ENCODE measurements at places on chromosomes 13 and 19. TPM values are rescaled to one million over a fixed set of nuclear protein-coding genes. Genes with fewer than 3 reads are reported as not detected.

Gene TCF3
- 193 TPM for total RNA-seq

Gene ITPKC
- 46.1 TPM for total RNA-seq

Gene GRAMD1A
- 79.6 TPM for total RNA-seq

DNA sequence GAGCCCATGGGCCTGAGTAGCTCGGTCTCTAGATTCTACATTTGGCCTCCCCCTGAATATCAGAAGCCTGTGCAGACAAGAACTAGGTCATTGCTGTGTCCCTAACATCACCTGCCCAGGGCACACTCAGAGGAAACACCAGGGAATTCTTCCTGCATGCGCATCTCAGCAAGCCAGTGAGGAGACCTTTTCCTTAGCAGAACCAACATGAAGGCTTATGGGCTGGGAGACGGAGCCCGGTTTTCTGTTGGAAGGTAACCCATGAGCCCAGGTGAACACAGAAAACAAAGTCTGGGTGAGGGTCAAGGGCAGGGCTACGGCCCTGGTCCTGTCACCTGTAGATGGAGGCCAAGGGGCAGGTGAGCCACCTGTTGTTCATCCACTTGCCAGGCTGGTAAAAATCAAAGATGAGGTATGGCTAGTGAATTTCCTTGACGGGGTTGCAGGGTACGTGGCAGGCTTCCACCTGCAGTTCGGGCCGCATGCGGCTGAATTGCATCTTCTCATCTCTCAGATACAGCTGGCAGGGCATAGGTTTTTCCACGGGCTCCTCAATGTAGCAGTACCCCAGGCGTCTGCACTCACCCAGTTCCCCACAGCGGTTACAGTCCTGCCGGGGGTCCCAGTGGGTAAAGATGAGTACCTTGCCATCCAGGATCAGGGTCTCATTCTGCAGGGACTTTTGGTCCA is 3.6 kb upstream of the FAM187B start:
- DNase-seq: peak; percentile 48

DNA sequence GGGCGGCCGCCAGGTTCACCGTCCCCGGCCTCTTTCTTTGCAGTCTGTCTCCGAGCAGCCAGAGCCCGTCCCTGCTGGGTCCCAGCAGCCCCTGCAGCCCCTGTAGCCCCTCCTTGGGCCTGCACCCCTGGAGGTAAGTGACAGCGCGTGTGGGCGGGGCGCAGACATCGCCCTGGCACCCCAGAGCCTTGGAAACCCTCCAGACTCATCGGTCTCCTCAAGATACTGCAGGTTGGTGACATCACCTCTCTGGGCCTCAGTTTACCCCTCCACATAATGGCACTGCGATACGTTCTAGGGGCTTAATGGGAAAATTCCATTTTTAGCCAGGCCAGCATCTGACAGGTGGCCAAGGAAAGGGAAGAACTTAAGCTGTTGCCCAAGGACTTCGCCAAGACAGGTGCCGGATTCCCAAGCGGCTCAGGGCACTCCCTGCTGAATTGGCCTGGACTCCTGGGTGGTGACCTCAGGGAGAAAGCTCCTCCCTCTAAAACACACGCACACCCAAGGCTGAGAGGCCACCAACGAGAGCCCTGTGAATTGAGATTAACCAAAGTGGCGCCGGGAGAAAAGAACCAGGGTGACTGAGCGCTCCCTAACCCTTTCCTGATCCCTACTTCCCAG is 13.1 kb downstream of the MAST3 start:
- no peak for DNase-seq

GRCh38 chr13:46289260-46289955 is 77.7 kb downstream of the LRRC63 start:
- no peak for DNase-seq

DNA sequence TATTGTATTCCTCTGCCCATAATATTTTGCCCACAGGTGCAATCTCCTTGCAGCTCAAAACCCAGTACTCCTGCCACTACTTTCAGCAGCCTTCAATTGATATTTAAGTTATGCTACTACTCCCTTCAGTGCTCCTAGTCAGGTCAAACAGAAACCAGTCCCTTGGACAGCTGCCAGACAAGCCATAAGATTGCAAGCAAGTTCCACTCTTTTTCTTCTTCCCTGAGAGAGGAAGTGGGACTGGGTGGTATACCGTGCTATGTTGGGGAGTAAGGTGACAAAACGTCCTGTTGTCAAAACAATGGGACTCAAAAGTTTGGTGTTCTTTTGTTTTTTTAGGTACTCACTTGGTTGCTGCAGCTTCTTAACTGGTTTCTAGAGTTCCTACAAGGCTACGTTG is 63.1 kb upstream of the FRY start:
- DNase-seq: no peak

- no peak for DNase-seq
Observed at GRCh38 chr19:44476559-44477408, 23.5 kb downstream of the ZNF180 start.

- no peak for DNase-seq
Observed at GRCh38 chr19:55005684-55006488, 32.2 kb downstream of the GP6 start.

DNA sequence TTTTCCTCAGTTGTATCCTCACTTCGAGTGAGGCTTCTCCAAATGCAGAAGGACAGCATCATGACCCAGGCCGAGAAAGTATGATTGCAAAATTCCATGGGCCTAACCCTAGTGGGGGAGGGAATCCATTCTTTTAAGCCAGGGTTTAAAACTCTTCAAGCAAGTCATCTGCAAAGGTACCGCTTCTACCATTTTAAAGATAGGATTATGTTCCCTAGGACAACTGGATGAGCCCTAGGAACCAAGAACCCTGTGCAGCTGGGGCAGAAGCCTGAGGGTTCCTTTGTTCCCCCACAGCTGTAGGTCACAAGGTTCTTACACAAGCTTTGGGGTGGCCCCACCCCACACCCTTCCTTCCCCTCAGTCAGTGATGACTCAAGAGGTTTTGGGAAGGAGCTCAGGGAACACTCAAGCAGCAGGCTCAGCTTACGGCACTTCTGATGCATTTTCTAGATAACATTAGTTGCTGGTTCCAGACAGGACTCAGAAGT is 13.5 kb downstream of the ARL11 start:
- no peak for DNase-seq

DNA sequence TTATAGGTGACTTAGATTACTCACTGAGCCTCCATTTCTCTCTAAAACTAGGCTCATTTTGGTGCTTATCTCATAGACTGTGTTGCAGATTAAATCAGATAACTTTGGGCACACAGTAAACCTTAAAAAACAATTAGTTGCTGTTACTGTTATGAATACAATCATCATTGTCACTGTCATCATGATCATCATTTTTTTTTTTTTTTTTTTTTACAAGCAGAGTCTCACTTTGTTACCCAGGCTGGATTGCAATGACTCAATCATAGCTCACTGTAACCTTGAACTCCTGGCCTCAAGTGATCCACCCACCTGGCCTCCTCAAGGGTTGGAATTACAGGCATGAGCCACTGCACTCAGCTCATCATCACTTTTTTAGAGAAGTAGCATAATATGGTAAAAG is 60.0 kb downstream of the VWA8 start:
- DNase-seq: no peak

DNA sequence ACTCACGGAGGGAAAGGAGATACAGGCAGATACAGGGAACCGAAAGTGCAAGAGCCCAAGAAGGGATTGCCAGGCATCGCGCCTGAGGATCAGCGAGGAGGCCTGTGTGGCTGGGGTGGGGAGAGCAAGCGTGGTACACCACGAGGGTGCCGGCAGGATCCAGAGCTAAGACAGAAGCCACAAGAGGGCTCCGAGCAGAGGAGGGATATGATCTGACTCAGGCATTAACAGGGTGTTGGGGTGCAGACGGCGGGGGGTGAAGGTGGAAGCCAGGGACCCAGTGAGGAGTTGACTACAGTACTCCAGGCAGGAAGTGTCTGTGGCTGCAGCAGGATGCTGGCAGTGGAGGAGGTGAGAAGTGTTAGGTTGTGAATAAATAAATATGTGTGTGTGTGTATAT is 5.4 kb upstream of the PPP1R37 start:
- no peak for DNase-seq

- DNase-seq: no peak
Observed at GRCh38 chr19:48571378-48572162, 19.6 kb downstream of the SULT2B1 start.

GRCh38 chr13:80339912-80340650 is 845 bp downstream of the SPRY2 start:
- peak; percentile 72 for DNase-seq

GRCh38 chr19:10513223-10513622 is 4.0 kb downstream of the S1PR5 start:
- no peak for DNase-seq

- no peak for DNase-seq
Observed at GRCh38 chr13:36096461-36097416, 34.4 kb downstream of the DCLK1 start.

DNA sequence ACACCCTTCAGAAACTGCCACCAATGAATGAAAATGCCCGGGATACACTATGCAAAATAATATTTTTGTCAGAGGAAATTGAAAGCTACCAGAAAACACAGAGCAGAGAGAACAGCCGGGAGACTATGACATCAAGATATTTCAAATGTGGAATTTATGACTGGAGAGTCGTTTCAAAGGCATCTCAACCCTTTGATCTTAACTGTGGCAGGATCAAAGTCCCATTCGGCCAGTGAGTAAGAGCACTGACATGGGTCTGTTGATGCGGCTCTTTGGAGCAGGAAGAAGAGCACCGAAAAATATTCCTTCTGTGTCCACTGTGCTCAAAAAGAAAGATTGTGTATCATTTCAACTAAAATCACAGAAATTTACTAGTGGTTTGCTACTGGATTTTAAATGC is 201.9 kb downstream of the RFC3 start:
- no peak for DNase-seq

DNA sequence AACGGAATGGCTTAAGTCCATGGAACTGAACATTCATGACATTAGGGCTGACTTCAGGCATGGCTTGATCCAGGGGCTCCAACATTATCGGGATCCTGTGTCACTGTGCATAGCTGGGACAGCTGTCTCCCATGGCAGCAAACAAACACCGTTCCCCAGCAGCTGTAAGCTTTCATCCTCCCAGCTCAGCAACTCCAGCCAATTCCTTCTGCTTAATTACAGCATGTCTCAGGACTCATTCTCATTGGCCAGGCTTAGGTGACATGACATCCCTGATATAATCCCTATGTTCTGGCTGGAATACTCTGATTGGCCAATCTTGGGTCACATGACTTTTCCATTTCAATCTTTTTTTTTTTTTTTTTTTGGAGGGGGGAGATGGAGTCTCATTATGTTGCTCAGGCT is 10.9 kb upstream of the TLE5 start:
- DNase-seq: no peak

- no peak for DNase-seq
Observed at GRCh38 chr19:56577719-56578602, 10.7 kb downstream of the ZNF470 start.

DNA sequence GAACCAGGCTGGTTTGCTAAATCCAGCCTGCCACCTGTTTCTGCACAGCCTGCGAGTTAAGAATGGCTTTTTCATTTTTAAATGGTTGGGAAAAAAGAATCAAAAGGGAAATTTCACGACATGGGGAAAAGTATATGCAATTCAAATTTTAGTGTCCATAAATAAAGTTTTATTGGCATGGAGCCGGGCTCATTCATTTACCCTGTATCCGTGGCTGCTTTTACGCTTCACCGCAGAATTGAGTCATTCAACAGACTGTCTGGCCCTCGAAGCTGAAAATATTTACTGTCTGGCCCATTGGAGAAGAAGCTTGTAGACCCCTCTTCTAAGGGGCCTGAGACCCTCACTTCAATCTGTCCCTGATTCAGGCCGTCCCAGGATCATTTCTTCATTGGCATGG is 26.1 kb downstream of the IER2 start:
- no peak for DNase-seq

DNA sequence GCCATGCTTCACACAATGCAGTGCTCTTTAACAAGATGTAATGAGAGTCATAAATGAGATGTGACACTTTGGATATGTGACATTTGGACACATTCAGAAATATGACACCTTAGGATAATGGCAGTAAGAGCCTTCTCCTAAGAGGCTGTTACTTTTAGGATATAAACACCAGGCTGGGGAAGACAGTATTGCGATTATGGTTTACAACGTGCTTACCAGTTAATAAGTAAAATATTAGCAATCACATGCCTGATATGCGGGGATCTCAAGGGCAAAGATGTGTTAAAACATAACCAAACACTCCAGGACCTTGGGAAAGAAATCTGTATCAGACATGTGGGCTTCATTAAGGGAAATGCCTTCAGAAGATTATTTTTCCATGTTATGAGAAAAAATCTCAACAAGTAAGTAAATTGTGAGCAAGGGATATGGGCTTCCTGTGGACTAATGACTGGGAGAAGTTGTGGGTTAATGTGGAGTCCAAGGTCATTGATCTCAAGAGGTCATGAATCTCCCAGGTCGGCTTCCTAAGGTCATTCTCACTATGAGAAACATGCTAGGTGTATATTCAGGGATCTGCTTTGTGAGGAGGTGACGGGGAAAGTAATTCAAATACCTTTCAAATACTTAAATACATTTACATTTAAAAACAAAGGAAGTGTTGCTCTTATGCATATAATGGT is 105.3 kb downstream of the STARD13 start:
- DNase-seq: no peak

DNA sequence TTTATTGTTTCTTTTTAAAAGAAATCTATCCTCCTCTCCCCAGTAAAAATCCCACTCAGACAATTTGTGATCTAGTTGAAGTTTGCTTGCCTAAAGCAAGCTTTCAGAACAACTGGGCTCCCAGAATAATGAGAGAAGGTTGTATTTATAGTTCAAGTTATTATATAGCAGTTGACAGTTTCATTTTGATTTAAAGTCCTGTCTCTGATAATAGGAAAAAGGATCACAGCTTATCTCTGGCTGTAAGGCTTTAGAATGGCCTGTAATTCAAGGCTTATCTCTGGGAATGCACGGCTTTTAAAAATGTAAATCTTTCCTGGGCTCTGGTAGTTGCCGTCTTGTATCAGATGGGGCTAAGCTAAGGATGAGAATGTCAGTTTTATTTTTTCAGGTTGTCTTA is 123.3 kb upstream of the TMTC4 start:
- no peak for DNase-seq

- DNase-seq: no peak
Observed at GRCh38 chr13:27001705-27002104, 169.9 kb downstream of the USP12 start.

Measured in type B pancreatic cell (in vitro differentiated cells).